ENCODE measurements at places on chromosomes 5 and 9. TPM values are rescaled to one million over a fixed set of nuclear protein-coding genes. Genes with fewer than 3 reads are reported as not detected.

Gene SLC6A3
- total RNA-seq: not detected

Gene IFNB1
- not detected for total RNA-seq

Gene PCDHGA2
- total RNA-seq: not detected

Gene MRPS27
- 193 TPM for total RNA-seq

Gene GMCL2
- 0.03 TPM for total RNA-seq

Gene G3BP1
- total RNA-seq: 132 TPM

Gene PLEKHG4B
- total RNA-seq: 4.5 TPM

Gene GABRA6
- not detected for total RNA-seq

Gene DOCK2
- not detected for total RNA-seq

Gene TNFSF15
- total RNA-seq: not detected

Gene TMEM215
- not detected for total RNA-seq

Data from G401 (cell line).